Stimulated activated CD4-positive, alpha-beta T cell treated with anti-CD3 and anti-CD28 coated beads, Interleukin-1b, Interleukin-23, amount 100 ng/mL, for 24 hours (primary cell): ENCODE measurements at places on chromosomes 16 and 17.

GRCh38 chr17:58595194-58595792, 80.9 kb upstream of the MTMR4 start:
- DNase-seq, result no peak

DNA sequence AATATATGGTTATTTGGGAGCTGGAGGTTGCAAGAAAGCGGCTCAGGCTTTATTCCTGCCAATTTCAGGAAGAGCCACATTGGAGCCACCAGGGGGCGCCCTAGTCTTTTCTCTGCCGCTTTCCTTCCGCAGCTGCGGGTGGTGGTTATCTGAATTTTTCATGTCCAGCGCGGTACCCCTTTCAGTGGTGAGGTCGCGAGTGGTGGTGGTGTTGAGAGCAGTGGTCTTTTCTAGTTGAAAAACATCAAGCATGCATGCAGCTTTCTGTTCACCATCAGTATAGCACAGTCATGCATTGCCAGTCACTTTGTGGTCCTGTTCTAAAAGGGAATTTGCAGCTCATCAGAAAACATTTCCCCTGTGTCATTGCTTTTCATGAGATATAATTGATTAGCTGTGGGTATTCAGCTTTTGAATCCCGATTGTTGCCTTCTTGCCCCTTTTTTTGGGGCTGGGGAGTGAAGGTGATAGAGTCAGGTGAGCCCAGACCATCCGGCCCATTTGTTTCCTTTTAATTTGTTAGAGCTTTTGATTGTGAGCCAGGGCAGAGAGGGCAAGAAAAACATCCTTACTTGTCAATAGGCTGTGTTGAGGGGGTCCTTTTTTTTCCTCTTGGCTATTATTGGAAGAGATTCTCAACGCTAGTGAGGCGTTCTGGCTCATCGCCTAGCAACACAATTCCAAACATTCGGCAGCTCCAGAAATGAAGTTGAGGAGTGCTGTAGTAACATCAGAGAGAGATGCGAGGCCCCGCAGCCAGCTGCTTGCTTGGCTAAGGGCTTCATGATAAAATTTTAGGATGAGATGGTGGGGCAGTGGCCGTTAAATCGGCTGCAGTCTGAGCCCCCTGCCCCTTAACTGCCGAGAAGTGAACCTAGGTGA, 119.0 kb downstream of the SNX29 start:
- DNase-seq, result peak; percentile 49

- DNase-seq, result no peak
Observed at GRCh38 chr17:17252149-17252661, 15.2 kb upstream of the FLCN start.

DNA sequence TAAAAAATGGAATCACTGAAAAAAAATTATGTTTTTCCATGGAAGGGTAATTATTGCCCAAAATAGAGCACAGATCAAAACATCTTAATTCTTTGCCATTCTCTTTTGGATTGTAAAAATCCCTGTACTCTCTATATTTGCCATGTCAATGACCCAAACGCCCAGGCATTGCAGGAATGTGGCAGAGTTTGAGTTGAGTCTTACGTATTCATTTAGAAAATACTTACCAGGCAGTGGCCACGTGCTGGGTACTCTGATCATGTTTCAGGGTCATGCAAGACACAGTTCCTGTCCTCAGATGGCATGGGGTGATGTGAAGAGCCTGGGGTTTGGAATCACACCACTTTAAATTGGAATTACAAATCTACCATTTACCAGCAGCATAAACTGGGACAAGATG, 267.7 kb downstream of the ABCC12 start:
- DNase-seq, result no peak

DNA sequence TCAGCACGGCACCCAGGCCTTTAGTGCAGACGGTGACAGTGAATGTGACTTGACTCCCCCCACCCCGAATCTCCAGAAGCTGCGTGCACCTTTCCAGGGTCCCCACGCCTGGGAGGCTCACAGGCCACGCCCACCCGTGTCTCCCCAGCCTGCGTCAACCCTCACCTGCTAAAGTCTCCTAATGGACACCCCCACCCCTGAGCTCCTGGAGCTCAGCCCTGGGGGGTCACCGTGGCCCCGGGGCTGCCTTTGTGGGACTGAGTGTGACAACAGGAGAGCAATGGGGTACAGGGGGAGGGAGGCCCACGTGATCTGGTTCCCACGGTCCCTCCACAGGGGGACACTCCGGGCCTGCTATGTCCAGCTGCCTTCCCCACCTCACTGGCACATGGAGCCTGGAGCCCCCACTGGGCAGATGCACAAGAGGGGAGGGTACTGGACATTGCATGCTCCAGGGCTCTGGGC, 7.4 kb upstream of the FASN start:
- no peak for DNase-seq

- no peak for DNase-seq
Observed at GRCh38 chr17:35727635-35728034, 3.8 kb upstream of the RASL10B start.

DNA sequence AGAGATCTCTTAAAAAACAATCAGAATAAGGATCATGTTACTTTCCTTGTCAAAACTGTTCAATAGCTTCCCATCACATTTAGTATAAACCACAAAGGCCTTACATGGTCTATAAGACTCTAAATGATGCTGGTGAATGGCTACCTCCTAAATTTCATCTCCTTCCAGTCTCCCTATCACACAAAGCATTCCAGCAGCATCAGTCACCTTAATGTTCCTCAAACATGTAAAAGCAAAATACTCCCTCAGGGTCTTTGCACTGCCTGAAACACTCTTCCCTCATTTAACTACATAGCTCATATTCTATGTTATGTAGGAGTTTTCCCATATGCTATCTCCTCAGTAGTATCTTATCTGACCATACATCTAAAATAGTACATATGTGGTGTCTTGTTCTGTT, 53.5 kb upstream of the INTS2 start:
- no peak for DNase-seq

- no peak for DNase-seq
Observed at GRCh38 chr17:46859996-46860395, 8.6 kb downstream of the WNT9B start.

- no peak for DNase-seq
Observed at GRCh38 chr17:42010898-42011516, 6.2 kb downstream of the DNAJC7 start.

DNA sequence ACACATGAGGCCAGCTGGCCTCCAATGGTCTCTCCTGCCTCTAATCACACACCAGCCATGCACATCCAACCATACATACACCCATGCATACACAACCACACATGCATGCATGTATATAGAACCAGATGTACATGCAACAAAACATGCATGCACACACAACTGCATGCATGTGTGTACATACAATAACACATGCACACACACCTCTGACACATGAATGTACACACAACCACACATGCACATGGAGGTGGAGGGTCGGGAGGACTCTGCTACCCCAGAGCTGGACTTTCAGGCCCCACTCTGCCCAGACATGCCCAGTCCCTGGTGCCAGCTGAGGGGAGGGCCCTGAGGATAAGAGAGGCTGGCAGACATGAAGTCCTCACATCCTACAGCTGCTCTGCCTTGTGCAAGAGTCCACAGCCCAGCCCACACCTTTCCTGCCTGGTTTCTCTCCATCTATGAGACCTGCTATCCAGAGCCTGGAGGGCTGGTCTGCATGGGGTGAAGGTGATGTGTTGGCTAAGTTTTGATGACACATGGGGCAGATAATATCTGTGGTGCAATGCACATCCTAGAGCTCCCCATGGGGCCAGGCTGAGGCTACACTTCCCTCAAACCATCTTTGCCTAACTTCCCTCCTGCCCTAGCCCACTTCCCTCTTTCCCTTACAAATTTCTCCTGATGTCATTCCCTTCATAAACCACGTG, 50.9 kb upstream of the SDK2 start:
- no peak for DNase-seq

DNA sequence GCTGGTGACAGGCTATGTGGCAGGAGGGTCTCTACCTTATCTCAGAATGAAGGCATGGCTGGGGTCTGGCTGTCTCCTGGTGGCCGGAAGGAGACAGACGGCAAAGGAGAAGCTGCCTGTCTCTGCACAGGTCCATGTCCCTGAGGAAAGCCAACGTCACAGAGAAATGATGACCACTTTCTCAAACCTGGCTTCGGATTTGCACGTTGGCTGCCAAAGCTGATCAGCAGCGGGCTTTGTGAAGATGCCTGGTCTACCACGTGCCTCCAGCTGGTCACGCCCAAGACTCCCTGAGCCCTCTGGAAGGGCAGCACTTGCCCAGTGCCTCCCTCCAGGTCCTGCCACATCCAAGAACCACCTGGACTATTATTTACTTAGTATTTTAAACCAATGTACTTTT, 8.4 kb downstream of the DEXI start:
- DNase-seq, result no peak

DNA sequence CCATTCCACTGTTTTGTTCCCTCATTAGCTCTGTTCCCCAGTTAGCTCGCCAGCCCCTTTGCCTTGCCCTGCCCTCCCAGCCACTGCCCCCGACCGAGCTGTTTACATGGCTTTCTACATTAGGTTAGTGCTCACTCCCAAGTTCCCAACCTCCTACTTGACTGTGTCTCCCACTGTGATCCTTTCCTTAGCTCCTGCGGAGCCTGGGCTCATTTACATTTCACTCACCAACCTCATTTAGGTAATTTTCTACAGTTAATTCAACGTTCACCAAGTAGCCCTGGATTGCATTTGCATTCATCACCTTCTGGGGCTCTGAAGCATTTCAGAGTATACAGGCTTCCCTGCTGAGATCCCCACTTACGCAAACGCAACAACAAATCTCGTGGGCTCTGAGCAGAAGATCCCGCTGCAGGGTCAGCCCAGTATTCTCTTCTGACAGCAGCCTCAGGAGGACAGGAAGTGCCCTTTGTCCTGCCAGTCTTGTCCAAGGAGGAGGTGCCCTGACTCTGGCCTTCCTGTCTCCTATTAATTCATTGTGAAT, 325.8 kb upstream of the CCL2 start:
- no peak for DNase-seq
